ENCODE measurements at places on chromosomes 4 and X. TPM values are rescaled to one million over a fixed set of nuclear protein-coding genes. Genes with fewer than 3 reads are reported as not detected.
A peak's percentile ranks its signal among the peaks of the same experiment; 100 is the strongest.

Gene DCLK2
- total RNA-seq: not detected

Gene ASB9
- not detected for total RNA-seq

Gene AMBN
- not detected for total RNA-seq

Gene CXXC4
- total RNA-seq: not detected

Gene S100P
- total RNA-seq: 1.0 TPM

Gene NLRP2B
- not detected for total RNA-seq

- DNase-seq: no peak
- H3K36me3 ChIP-seq: no peaks in the 10 kb centered on the region
- no peak overlapping the region for H3K27ac ChIP-seq
These were observed 329.7 kb downstream of the FBXW7 start for GRCh38 chr4:152206185-152206584.

DNA sequence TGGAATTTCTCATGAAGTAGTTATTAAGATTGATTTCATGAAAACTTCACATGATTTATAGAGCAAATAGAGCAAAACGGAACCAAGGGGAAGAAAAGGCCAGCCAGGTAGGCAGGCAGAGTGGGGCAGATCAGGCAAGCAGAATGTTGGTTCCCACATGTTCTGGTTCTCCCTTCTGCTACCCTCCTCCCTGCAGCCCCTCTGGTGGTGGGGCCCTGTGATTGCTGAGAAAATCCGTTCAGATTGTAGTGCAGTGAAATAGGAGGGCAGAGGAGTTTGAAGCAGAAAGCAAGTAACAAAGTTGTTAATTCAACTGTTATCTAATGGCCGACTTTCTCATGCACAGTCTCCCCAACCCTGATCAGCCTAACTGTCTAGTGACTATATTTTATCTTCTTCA, 185.3 kb downstream of the MID1IP1 start:
- no peaks in the 10 kb centered on the region for H3K4me1 ChIP-seq
- H3K27ac ChIP-seq: no peak overlapping the region
- H3K36me3 ChIP-seq: no peaks in the 10 kb centered on the region
- H3K4me3 ChIP-seq: no peak overlapping the region
- DNase-seq: no peak

DNA sequence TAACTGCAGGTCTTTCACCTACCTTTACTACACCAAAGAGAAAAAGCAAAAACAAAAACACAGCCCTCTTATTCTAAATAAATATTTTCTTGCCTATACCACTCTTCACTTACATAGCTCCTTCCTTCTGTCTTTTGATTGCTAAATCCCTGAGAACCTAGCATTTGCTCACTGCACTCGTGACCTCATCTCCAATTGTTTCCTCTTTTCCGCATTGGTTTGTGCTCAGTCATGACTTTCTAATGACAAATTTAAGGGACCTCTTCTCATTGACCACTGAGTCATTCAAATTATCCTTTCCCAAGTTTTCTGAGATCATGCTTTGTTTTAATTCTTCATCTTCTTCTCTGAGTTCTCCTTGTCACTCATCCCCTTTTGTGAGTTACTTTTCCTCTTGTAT, 1697.1 kb downstream of the STIM2 start:
- no peak for DNase-seq
- H3K27me3 ChIP-seq: no peaks in the 10 kb centered on the region
- H3K27ac ChIP-seq: no peak overlapping the region
- no peaks in the 10 kb centered on the region for H3K4me1 ChIP-seq

DNA sequence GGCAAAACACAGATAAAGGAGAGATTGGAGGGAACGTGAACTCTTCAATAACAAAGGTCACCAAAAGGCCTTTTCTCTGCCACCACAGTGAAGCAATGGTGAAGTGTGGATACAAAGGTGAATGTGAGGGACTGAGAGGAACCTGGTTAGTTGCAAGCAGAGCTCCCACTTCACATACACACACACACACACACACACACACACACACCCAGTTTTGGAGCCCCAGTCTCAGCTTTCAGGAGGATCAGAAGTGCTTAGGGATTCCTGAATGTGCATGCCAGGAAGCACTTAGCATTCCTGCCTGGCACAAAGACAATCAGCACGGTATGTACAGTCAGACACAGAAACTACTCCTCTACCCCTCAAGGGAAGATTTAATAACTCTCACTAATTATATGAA, 71.5 kb downstream of the ARHGEF9 start:
- no peak overlapping the region for H3K4me3 ChIP-seq
- no peaks in the 10 kb centered on the region for H3K27me3 ChIP-seq
- no peak overlapping the region for H3K27ac ChIP-seq
- no peaks in the 10 kb centered on the region for H3K36me3 ChIP-seq
- no peaks in the 10 kb centered on the region for H3K4me1 ChIP-seq

GRCh38 chrX:100606753-100607152, 22.0 kb downstream of the TNMD start:
- no peak for DNase-seq
- no peaks in the 10 kb centered on the region for H3K27me3 ChIP-seq
- H3K4me3 ChIP-seq: no peak overlapping the region
- no peaks in the 10 kb centered on the region for H3K36me3 ChIP-seq
- H3K4me1 ChIP-seq: no peaks in the 10 kb centered on the region

DNA sequence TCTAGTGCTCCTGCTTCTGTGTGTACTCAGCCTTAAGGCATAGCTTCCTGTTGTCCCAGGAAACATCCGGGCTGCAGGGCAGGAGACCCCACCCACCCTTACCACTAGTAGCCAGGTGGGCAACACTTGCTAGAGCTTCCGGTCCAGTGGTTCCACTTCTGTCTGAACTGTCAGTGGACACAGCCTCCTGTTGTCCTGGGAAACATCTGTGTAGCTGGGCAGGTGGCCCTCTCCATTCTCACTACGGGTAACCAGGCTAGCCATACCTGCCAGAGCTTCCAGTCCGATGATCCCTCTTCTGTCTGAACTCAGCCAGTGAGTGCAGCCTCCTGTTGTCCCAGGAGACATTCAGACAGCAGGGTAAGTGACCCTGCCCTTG, 372.2 kb downstream of the INPP4B start:
- H3K27me3 ChIP-seq: no peaks in the 10 kb centered on the region
- H3K36me3 ChIP-seq: no peaks in the 10 kb centered on the region
- H3K27ac ChIP-seq: no peak overlapping the region

DNA sequence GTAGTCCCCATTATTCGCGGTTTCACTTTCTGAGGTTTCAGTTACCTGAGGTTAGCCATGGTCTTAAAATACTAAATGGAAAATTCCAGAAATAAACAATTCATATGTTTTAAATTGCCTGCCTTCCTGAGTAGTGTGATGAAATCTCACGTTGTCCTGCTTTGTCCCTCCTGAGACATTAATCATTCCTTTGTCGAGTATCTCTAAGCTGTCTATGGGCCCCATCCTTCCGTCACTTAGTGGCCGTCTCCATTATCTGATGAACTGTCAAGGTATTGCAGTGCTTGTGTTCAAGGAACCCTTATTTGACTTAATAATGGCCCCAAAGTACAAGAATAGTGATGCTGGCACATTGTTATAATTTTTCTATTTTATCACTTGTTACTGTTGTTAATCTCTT, 94.8 kb downstream of the ADGRL3 start:
- no peaks in the 10 kb centered on the region for H3K27me3 ChIP-seq
- no peaks in the 10 kb centered on the region for H3K4me1 ChIP-seq
- H3K36me3 ChIP-seq: no peaks in the 10 kb centered on the region
- H3K4me3 ChIP-seq: no peak overlapping the region
- DNase-seq: no peak

DNA sequence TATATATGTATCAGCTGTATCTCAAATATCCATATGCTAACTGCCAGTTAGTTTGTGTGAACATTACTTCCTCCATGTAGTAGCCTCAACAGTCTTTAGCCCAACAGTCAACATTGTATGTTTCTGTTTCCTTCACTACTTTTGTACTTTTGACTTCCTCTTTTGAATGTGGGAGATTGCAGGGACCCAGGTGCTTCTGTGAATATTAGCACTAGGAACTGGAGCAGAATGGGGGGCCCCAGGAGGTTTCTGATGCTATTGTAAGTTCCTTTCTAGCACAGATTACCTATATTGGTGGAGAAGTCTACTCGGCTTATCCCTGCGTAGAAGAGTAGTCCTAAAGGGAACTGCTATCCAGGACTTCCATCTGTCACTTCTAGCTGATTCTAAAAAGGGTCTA, 2.3 kb downstream of the PLAC8 start:
- peak overlapping the region; percentile 77 for H3K4me3 ChIP-seq
- H3K4me1 ChIP-seq: peaks cover 43% of the 10 kb centered on the region
- no peaks in the 10 kb centered on the region for H3K27me3 ChIP-seq
- H3K36me3 ChIP-seq: no peaks in the 10 kb centered on the region

GRCh38 chr4:71430609-71431008, 91.8 kb downstream of the SLC4A4 start:
- H3K4me3 ChIP-seq: no peak overlapping the region
- H3K4me1 ChIP-seq: no peaks in the 10 kb centered on the region
- H3K36me3 ChIP-seq: no peaks in the 10 kb centered on the region
- DNase-seq: no peak
- H3K27ac ChIP-seq: no peak overlapping the region

DNA sequence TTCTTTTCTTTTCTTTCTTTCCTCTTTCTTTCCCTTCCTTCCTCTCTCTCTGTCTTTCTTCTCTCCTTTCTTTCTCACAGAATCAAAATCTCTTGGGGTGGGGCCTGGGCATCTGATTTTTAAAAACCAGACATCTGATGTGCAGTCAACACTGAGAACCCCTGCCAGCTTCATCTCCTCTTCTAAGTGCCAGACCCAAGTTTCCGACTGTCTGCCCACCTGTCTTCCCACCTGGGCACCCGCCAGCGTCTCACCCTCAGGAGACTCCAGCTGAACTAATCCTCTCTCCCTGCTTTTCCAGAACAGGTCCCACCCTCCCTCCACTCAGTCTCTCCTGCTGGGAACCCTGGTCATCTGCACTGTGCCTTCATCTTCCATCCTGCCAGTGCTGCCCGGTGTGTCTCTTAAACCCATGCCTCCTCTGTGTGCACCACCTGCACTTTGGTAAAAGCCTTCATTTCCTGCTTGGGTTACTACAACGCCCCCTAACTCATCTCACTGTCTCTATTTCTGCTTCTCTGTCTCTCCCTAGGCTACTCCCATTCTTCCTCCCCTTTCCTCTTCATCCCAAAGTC, 2.8 kb downstream of the SOD3 start:
- no peak overlapping the region for H3K4me3 ChIP-seq
- H3K36me3 ChIP-seq: no peaks in the 10 kb centered on the region
- no peak for DNase-seq
- no peaks in the 10 kb centered on the region for H3K4me1 ChIP-seq
- no peaks in the 10 kb centered on the region for H3K27me3 ChIP-seq

GRCh38 chr4:170599894-170600293, 510.1 kb upstream of the AADAT start:
- no peak overlapping the region for H3K27ac ChIP-seq
- H3K36me3 ChIP-seq: no peaks in the 10 kb centered on the region
- H3K27me3 ChIP-seq: no peaks in the 10 kb centered on the region
- no peak for DNase-seq

DNA sequence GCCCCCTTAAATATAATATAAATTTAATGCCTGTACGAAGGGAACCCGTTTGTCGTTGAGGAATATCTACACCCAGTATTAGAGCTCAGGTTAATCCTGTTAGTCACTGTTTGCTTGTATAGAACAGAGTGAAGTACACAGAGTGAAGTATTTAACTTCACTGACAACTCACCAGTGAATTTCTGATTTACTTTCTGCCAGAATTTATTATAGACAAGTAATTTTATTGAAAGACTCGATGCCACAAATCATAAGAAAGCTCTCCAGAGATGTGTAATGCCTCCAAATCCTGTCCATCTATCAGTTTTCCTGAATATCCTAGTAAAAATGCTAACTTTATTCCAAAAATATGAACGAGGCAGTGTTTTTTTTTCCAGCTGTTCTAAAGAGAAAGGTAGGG, 1.6 kb downstream of the GAB1 start:
- no peak overlapping the region for H3K27ac ChIP-seq
- H3K4me1 ChIP-seq: no peaks in the 10 kb centered on the region
- no peaks in the 10 kb centered on the region for H3K36me3 ChIP-seq
- H3K4me3 ChIP-seq: no peak overlapping the region

DNA sequence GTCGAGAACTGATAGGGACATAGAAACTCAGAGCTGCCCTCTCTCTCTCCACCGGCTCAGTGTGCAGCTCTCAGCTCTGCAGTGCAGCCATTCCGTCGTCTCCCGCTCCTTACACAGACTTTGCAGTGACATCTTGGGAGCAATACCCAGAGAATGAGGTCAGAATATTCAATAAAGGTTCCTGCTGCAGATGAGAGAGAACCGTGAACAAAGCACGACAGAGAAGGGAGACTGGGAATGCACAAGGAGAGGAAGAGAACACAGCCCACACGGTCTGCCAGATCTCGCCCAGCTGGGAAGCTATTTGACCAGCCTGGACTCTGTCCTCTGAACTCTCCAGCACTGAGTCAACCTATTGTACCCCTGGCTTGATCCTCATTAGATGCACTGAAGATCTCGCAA, 118.0 kb upstream of the PPARGC1A start:
- no peaks in the 10 kb centered on the region for H3K36me3 ChIP-seq
- no peaks in the 10 kb centered on the region for H3K27me3 ChIP-seq
- no peaks in the 10 kb centered on the region for H3K4me1 ChIP-seq

GRCh38 chr4:41559940-41560516, 22.1 kb downstream of the LIMCH1 start:
- no peak for DNase-seq
- H3K36me3 ChIP-seq: no peaks in the 10 kb centered on the region
- H3K27me3 ChIP-seq: no peaks in the 10 kb centered on the region
- no peak overlapping the region for H3K27ac ChIP-seq
- no peak overlapping the region for H3K4me3 ChIP-seq
- H3K4me1 ChIP-seq: no peaks in the 10 kb centered on the region

DNA sequence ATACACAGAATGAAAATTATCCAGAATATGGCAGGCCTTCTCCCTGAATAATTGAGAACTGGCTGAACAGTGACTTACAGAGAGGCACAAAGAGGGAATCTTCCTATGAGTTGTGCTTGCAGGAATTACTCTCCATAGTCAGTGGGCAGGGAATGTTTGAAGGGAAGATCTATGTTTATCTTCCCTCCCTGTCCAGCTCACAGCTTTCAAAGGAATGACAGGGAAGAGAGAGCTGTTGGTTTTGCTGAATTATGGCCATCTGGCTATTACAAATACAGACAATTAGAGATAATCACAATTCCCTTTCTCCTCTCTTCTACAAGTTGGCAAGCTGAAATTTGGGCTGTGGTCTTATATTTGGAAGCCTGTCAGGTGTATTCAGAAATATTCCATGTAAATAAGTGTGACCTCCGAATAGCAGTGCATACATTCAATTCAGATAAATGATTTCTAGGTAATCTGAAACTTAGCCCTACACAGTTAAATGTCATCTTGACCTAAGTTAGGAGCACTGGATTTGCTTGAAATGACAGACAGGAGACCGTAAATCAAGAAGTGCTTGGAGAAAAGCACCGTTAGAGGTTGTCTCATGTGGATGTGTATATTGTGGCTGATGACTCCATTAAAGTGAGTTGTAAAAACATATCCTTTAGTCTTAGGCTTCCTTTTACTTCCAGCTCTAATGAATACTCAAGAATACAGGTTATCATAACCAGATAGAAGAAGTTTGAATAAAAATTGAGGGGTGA, 136.8 kb downstream of the C4orf33 start:
- H3K27me3 ChIP-seq: no peaks in the 10 kb centered on the region
- no peak overlapping the region for H3K27ac ChIP-seq
- no peaks in the 10 kb centered on the region for H3K36me3 ChIP-seq

DNA sequence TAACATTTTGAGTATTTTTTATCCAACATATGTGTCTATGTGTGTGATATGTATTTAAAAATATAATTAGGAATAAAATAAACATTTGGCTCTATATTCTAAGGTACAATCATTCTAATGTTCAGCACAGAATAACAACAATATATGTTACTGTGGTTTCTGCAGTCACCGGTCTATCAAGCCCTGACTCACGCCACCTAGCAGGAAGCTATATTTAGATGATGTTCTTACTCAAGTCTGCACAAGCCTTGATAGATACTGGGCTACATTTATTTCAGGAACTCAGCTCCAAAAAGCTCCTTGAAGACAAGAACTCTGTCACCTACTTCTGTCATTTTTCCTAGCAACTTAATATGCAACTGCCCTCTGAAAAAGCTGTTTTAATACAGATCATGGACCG, 152.0 kb upstream of the FTHL17 start:
- H3K27ac ChIP-seq: no peak overlapping the region
- H3K27me3 ChIP-seq: no peaks in the 10 kb centered on the region

Measured in CD8-positive, alpha-beta memory T cell (primary cell).